ENCODE measurements at places on chromosomes 13 and 19.

GRCh38 chr13:96075953-96076543, 13.9 kb upstream of the HS6ST3 start:
- DNase-seq, result no peak

- DNase-seq, result no peak
Measured at GRCh38 chr19:11856596-11857250, 8.2 kb downstream of the ZNF439 start.

DNA sequence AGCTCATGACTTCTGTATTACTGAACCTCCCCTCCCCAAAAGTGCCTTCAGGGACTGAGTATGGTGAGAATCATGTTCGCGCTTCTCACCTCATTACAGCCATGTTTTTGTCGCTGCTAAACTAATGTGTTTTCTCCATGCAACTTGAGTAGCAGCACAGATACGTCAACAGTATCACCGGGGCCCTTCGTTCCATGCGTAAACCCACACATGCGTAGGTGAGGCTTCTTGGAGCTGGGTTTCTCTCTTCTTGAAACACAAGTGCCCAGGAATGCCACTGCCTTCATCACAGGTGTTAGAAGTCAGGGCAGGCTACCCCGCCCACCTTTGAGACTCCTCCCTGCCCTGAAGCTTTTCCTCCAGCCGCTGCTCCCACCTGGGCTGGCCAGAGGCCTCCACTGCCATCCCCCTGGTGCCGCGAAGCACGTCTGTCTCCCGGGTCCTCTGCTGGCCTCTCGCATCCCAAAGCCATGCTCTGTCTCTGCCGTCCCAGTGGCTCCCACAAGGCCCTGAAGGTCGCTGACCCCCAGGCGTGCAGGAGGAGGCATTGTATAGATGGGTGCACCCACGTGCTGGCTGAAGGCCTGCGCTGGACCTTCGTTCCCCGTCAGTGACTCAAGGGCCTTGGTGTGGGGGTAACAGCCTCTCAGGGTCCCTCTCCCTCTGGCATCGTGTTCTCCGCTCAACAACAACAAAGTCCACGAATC, 135.3 kb upstream of the MCF2L start:
- DNase-seq, result no peak

GRCh38 chr13:112648966-112649690, 40.7 kb upstream of the ATP11A start:
- no peak for DNase-seq

GRCh38 chr19:5973376-5973775, 4.6 kb downstream of the RANBP3 start:
- no peak for DNase-seq

DNA sequence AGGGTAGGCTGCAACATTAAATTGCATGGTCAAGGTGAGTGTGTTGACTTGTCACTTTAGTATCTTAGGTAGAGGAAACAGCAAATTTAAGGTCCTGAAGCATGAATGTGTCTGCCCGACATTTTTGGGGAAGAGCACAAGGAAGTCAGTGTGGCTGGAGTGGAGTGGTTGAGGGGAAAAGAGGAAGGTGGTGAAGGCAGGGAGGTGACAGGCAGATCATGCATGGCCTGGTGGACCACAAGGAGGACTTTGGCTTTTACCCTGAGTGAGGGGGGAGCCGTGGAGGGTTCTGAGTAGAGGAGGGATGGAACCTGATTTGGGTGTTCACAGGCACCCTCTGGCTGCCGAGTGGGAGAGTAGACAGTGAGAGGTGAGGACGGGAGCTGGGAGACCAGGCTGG, 168.0 kb downstream of the IER2 start:
- DNase-seq, result no peak

DNA sequence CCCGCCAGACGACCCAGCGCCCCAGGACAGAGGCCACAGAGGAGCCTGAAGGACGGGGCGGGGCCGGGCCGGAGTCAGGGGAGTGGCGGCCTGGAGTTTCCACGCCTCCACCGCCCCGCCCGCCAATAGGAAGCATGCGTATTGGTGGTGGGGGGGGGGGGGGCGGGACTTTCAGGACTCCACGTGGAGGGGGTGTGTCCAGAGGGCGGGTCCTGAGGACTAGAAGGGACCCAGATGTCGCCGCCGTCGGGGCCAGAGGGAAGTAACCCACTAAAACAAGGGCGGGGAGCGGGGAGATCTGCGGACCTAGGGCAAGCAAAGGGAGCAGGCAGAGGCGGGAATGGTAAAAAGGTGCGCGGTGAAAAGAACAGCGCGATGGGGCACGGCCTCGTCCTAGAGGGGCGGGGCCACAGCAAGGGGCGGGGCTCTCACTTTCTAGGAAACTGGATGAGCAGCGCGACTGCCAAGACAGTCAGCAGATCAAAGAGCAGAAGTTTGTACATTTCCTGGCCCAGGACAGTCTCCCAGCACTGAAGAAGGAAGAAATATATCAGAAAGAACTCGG, 2.8 kb upstream of the LENG1 start:
- DNase-seq, result peak; percentile 39

DNA sequence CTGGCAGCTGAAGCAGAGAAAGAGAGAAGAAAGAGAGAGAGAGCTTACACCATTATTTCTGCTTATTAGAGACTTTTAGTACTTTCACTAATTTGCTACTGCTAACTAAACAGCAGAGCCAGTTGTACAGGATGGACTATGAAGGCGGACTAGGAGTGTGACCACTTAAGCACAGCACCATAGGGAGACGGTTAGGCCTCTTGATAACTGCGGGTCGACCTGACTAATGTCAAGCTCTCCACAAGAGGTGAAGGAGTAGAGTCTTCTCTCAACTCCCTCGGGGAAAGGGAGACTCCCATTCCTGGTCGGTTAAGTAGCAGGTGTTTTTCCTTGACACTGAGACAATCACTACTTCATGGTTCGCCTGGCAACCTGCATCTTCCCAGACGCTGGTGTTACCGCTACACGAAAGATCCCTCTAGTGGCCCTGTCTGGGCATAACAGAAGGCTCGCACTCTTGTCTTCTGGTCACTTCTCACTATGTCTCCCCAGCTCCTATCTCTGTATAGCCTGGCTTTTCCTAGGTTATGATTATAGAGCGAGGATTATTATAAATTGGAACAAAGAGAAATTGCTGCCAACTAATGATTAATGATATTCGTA, 5.3 kb upstream of the PSG7 start:
- DNase-seq, result no peak
